ENCODE measurements at places on chromosomes 6 and 20.
A peak's percentile ranks its signal among the peaks of the same experiment; 100 is the strongest.

DNA sequence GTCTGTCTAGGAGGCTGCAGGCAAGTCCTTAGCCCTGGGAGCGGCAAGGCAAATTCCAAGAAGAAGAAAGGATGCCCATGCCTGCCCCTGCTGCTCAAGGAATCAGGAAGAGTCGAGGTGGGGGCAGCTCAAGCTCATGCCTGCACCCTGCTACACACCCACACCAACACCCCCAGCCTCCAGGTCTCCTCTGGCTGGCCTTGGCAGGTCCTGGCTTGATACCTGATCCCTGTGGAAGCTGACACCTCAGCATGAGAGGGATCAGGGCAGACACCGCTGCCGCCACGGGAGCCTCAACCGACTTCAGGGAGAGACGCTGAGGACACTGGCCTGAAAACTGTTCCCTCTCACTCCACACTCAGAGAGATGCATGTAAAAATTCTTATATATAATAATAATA is 35.5 kb upstream of the MAFB start:
- DNase-seq, result no peak

- DNase-seq, result no peak
Observed at GRCh38 chr6:161444464-161444863, 170.6 kb upstream of the AGPAT4 start.

GRCh38 chr20:10362674-10363073 is 71.3 kb downstream of the MKKS start:
- no peak for DNase-seq

- peak; percentile 88 for DNase-seq
Observed at GRCh38 chr6:11854408-11855165, 76.0 kb upstream of the ADTRP start.

GRCh38 chr6:168292826-168293225 is 26.8 kb downstream of the DACT2 start:
- no peak for DNase-seq

GRCh38 chr6:134609716-134610261 is 291.9 kb upstream of the SGK1 start:
- DNase-seq, result no peak

GRCh38 chr20:39283464-39283863 is 321.3 kb downstream of the DHX35 start:
- DNase-seq, result no peak

DNA sequence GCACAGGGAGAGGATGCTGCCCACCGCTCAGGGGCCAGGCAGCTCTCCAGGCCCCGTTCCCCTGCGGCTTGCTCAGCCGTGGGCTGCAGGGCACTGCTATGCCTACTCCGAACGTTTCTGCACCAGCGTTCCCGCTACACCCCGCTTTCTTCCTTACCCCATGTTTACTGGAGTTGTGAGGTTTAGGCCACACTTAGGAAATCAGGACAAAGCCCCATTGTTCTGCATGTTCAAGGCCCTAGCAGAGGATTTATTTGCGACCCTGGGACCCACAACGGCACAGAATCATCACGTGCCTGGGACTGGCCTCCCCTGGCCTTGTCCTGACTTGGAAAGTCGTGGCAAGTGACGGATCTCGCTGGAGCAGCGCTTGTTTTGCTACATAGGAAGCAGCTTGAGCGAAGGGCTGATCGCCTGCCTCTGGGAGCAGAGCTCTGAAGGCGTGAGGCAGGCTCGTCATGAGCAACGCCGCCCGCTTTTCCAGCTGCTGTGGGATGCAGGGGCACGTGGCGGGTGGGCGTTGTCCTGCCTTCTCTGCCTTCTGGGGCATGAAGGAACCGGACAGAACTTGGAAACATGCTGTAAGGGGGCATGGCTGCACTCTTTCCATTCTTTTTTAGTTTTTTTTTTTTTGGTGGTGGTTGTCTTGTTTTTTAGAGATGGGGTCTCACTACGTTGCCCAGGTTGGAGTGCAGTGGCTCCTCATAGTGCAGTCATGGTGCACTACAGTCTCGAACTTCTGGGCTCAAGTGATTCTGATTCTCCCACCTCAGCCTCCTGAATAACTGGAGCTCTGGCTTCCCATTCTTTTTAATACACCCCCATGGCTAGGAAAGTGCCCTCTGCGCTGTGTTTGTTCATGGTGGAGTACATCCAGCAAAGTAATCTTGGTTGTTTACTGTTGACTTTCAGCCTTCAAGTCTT is 14.6 kb upstream of the TMEM181 start:
- DNase-seq, result no peak

DNA sequence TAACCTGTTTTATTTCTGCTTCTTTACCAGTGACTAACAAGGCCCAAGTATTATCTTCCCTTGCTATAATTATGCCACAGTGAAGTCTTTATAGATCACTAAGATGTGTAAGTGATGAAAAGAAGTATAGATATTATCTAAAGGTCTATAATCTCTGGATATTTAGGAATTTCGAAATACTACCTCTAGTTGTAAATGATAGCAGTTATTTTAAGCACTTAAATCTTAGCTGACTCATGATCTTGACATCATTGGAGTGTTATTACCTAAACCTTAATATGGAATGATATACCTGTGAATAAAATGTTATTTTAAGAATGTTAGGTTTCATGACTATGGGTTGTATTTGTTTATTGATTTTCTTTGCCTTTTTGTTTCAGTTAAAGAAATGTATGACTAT is 31.5 kb downstream of the CDC40 start:
- DNase-seq, result no peak

DNA sequence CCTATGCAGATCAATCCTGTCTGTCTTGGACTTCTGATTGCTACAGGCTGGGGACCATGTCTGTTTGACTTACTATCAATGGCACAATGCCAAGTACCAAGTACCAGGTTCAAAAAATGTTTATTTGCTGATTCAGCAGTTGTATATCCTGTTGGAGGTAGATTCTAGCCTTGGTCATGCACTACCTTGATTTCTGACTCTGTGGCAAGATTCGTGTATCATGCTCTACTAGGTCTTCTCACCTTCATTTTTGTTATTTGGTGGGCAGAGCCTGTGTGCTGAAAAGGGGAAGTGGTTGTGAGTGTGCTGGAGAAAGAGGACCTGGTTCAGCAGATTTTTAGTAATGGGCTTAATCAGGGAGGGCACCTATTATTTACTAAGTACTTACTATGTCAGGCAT is 192.4 kb upstream of the MYLIP start:
- DNase-seq, result no peak

DNA sequence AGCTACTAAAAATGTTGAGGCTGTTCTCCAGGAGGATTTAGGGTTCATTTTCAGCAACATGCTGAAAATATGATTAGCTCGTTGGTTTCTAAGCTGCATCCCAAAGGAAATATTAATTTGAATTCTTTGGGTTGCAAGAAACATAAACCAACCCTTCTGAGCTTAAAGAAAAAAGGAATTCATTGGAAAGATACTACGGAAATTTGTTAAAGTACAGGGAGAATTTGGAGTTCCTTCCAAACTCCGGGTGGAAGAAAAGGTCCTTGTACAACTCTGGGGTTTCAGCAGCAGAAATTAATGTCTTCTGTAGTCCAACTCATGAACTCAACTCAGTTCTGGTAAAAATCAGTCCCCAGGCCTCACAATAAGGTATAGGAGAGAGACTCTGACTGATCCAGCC is 712.9 kb downstream of the UTRN start:
- no peak for DNase-seq
